ENCODE measurements at places on chromosomes 13 and 19. TPM values are rescaled to one million over a fixed set of nuclear protein-coding genes. Genes with fewer than 3 reads are reported as not detected.

- no peaks in the 10 kb centered on the region for H3K27me3 ChIP-seq
- no peak for DNase-seq
- H3K4me3 ChIP-seq = no peak overlapping the region
- H3K36me3 ChIP-seq = no peaks in the 10 kb centered on the region
- no peak overlapping the region for H3K27ac ChIP-seq
- H3K4me1 ChIP-seq = no peaks in the 10 kb centered on the region
These were observed 81.8 kb upstream of the CLDN10 start for GRCh38 chr13:95470574-95471366.

- H3K4me1 ChIP-seq = no peaks in the 10 kb centered on the region
- H3K27ac ChIP-seq = no peak overlapping the region
- DNase-seq = no peak
- no peak overlapping the region for H3K4me3 ChIP-seq
- no peaks in the 10 kb centered on the region for H3K36me3 ChIP-seq
These were observed 85.8 kb upstream of the ZNF91 start for GRCh38 chr19:23481043-23481442.

DNA sequence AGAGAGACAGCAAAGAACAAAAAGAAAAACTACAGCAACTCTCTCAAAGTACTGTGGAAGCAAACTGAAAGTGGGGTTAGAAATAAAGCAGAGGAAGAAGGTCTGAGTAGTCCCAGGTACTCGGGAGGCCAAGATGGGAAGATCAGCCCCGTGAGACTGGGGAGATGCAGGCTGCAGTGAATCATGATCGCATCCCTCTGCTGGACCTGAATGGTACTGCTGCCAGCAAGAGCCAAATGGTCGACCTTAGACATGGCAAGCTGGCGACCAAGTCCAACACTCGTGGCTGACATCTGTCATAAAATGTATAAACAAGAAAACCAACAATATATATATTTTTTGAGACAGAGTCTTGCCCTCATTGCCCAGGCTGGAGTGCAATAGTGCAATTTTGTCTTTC is 33.7 kb upstream of the ZNF724 start:
- no peak overlapping the region for H3K4me3 ChIP-seq
- DNase-seq = peak; percentile 12
- no peaks in the 10 kb centered on the region for H3K27me3 ChIP-seq
- H3K4me1 ChIP-seq = no peaks in the 10 kb centered on the region

DNA sequence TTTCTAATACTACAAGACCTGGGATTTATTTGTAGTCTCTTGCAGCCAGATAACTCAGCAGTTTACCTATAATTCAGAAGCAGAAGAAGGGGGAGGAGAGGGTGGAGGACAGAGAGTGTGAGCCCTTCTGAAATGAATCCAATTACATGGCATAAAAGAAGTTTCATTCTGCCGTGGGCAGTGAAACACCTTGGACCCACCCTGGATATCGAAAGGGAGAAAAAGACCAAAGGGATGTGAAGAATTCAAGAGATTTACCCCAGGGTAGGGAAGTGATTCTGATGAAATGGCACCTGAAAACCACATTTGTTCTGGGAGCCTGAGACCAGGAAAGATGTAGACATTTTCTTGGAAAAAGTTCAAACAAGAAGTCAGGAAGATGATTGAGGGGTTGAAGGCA is 140.9 kb downstream of the NDFIP2 start:
- no peaks in the 10 kb centered on the region for H3K4me1 ChIP-seq
- H3K36me3 ChIP-seq = no peaks in the 10 kb centered on the region
- no peak overlapping the region for H3K27ac ChIP-seq
- H3K27me3 ChIP-seq = no peaks in the 10 kb centered on the region
- H3K4me3 ChIP-seq = no peak overlapping the region
- no peak for DNase-seq

DNA sequence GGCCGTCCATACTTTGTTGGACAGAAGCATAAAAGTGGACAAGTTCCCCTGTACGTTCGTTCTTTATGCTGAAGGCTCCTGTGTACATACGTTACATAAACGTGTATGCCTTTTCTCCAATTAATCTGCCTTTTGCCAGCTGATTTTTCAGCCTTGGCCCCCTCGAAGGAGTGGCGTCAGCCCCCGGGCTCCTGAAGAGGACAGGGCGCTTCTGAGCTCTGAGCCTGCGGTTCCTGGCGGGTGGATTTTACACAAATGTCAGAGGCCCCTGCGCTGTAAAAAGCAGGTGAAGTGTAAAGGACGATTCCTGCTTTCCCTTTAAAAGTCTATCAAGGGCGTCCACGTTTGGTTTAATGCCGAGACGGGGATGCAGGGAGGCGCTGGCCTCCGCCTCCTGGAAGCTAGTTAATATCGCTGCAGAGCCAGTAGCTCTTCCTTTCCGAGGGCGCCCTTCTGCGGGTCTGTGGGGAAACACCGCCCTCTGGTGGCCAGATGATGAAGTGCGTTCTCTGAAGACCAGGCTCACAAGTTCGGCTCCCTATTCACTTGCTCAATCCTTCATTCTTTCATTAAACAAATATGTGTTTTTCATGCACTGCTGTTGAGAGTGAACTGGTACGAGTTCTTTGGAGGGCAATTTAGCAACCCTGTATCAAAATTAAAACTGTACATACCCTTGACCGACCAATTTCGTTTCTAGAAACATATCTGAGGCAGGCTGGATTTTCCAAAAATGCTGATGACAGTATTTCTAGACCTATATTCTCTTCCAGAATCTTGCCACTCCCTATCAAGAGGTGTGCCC is 62.0 kb downstream of the GPR12 start:
- DNase-seq = peak; percentile 77
- no peaks in the 10 kb centered on the region for H3K36me3 ChIP-seq
- no peaks in the 10 kb centered on the region for H3K27me3 ChIP-seq
- H3K4me3 ChIP-seq = no peak overlapping the region
- no peaks in the 10 kb centered on the region for H3K4me1 ChIP-seq
- no peak overlapping the region for H3K27ac ChIP-seq

ZNF850 gene
- 7.9 TPM for total RNA-seq

DNA sequence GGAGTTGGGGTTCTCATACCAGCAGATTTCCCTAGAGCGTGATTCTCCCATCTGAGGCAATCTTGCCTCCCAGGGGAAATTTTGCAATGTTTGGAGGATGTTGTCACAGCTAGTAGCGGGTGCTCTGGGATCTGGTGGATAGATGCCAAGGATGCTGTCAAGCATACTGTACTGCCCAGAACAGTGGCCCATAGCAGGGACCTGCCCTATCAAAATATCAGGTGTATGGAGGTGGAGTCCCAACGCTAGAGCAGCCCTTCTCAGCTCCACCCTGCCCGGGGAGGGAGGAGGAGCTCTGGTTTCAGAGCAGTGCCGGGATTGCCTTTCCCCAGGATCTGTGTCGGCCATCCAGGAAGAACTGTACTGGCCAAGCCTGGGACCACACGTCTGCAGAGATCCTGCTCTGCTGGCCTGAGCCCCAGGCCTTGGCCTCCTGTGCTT is 10.9 kb upstream of the QTRT1 start:
- H3K4me1 ChIP-seq = peaks cover 31% of the 10 kb centered on the region

DNA sequence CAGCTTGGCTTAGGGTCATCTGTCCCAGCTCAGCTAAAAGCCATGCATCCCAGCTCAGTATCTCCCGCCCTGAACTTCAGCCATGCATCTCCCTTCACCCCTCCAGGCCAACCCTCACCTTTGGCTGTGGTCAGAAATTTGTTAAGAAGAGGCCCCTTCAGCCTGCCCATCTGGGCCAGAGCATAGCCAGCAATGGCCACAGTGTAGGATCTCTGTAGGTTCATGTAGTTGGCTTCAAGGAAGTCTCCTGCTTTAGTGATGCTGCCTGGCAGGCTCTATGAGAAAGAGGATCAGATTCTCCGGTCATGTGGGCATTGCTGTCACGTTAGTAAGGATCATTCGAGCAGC is 16.6 kb upstream of the TNFSF14 start:
- H3K27me3 ChIP-seq = peaks cover 5% of the 10 kb centered on the region
- no peaks in the 10 kb centered on the region for H3K4me1 ChIP-seq
- H3K4me3 ChIP-seq = no peak overlapping the region
- DNase-seq = no peak

- H3K4me1 ChIP-seq = no peaks in the 10 kb centered on the region
- no peaks in the 10 kb centered on the region for H3K27me3 ChIP-seq
- H3K4me3 ChIP-seq = no peak overlapping the region
- DNase-seq = no peak
These were observed 253.6 kb downstream of the ATP8A2 start for GRCh38 chr13:25625414-25625813.

IL4I1 gene
- total RNA-seq = 0.62 TPM

GRCh38 chr19:1218751-1219567 is 13.4 kb downstream of the STK11 start:
- H3K4me1 ChIP-seq = peaks cover 85% of the 10 kb centered on the region
- no peaks in the 10 kb centered on the region for H3K27me3 ChIP-seq
- H3K27ac ChIP-seq = peak overlapping the region; percentile 80

GRCh38 chr13:50531917-50532899 is 311.3 kb downstream of the DLEU7 start:
- H3K27ac ChIP-seq = no peak overlapping the region
- H3K4me3 ChIP-seq = no peak overlapping the region
- no peaks in the 10 kb centered on the region for H3K36me3 ChIP-seq
- DNase-seq = no peak
- H3K27me3 ChIP-seq = no peaks in the 10 kb centered on the region

CHAMP1 gene
- 8.6 TPM for total RNA-seq

All from heart right ventricle (tissue), 16 donors.